Hematopoietic multipotent progenitor cell (in vitro differentiated cells): ENCODE measurements at places on chromosomes 2 and 18. TPM values are rescaled to one million over a fixed set of nuclear protein-coding genes. Genes with fewer than 3 reads are reported as not detected.

POTEC gene
- not detected for total RNA-seq

KRTCAP3 gene
- total RNA-seq = 2.2 TPM

MARCO gene
- total RNA-seq = under 0.01 TPM

PKDCC gene
- 0.27 TPM for total RNA-seq

FAM124B gene
- 46.3 TPM for total RNA-seq

GRCh38 chr2:239154971-239155805, 245.6 kb downstream of the HDAC4 start:
- no peak for DNase-seq

GRCh38 chr2:229752970-229753729, 38.8 kb upstream of the DNER start:
- no peak for DNase-seq

GRCh38 chr2:239061824-239062570, 214.1 kb downstream of the TWIST2 start:
- DNase-seq = peak; percentile 59

DNA sequence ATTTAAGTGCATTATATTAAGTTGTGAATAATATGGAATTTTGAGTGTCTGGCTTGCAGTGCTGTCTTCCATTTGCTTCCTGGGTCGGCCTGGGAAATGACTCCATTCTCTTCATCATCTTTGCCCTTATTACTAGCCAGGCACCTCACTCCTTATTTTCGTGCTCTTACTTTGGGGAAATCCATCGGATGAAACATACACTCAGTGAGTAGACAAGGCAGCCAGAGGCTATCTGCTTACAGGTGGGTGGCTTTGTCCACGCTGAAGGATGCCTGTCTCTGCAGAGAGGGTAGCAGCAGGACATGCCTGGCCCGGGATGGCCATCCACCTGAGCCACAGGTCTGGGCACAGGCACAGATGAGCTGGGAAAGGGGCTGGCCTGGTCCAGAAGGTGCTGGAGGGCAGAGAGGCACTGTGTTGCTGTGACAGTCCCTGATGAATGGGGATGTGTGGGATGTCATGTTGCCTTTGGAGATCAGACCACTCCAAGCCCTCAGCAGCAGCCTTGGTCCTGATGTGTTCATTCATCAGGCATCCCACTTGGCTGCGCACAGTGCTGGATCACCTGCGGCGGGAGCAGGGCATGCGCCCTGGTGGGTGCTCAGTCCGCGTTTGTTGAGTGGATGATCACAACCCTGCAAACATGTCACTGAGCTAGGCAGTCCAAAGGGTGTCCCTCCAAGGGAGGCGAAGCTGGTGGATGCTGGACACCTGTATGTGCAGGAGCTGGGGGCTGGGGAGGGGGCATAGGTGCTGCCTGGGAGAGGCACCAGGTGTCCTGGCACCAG, 236.0 kb downstream of the LDLRAD4 start:
- no peak for DNase-seq

- no peak for DNase-seq
Observed at GRCh38 chr18:34938090-34938489, 103.1 kb upstream of the MAPRE2 start.

DNA sequence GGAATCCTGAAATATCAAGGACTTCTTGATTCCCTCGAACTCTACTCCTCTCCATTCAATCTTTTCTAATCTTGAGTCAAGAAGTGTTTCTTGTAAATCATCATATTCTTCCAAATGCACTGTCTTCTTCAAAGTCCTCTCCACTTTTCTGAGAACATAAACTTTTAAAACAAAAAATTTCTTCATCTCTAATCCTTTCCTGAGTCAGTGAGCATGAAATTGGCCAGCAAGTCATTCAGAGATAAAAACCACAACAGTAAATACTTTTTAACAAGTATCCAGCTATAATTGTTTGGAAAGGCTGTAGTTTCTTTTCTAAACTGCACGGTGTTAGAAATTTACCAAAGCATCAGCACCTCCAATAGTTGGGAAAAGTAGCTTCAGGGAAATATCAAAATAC, 312.6 kb upstream of the GALNT5 start:
- no peak for DNase-seq

- DNase-seq = no peak
Observed at GRCh38 chr2:203758841-203759689, 52.6 kb downstream of the CD28 start.

DNA sequence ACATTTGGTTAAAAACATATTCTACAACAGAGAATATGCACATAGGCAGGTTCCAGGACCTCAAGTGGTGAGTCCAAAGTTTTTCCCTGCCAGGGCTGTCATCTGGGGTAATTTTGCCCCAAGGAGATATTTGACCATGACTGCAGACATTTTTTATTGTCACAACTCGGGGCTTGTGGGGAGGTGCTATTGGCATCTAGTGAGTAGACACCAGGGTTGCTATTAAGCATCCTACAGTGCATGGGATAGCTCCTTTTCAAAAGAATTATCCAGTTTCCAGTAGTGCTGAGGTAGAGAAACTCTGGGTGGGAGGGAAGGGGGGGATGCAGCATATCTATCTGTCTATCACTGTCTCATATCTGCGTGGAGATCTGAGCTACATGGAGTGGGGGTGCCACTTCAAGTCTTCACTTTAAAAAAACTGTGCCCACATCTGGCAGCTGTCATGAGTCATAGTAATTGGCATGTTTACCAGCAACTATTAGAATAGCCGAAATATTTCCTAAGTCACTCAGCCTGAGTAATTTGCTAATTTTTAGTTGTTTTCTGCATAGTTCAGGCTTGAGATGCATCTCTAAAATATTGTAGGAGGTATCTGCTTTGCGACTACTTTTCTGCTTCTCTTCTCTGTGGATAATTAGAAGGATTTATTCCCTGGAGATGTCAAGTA, 254.0 kb upstream of the RBMS1 start:
- DNase-seq = no peak

- no peak for DNase-seq
Observed at GRCh38 chr2:100245681-100246080, 76.6 kb downstream of the LONRF2 start.
